IMR-90 (cell line): ENCODE measurements at places on chromosomes 4 and X.

GRCh38 chr4:76401654-76402053, 19.3 kb downstream of the CCDC158 start:
- DNase-seq = no peak

- no peak for DNase-seq
These were observed 123.3 kb downstream of the SLC10A7 start for GRCh38 chr4:146398404-146398803.

DNA sequence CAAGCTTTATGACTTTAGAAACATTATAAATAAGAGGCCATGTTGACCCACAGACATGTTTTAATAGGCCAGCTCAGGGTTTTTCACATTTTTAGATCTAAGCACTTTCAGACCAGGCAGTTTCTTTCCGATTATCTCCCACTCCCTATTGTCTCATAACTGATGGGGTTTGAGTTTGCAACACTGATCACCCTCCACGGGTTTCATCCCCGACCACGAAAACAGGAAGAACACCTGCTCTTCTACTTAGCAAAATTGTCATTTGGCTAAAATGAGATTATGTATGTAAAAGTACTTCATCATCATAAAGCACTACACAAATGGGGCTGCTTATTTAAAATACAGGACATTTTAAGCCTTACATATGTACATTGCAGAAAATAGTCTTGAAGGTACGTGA, 407.9 kb downstream of the HNRNPD start:
- no peak for DNase-seq

DNA sequence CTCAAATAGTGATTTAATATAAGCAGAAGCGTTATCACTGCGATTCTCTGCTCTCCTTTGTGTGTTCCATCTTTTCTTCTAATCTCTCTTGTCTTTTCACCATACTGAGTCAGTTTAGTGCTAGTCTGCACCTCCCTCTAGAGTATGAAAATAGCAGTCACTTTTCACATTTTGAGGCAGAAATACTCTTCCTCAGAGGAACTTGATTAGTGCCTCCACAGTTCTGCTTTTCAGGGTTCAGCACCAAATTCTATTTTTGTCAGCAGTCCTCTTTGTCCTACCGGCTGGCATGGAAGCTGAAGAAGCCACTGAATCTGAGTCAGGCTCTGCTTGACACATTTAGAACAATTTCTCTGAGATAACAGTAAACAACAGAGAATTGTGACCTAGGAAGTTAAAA, 49.7 kb upstream of the ANKRD17 start:
- peak; percentile 61 for DNase-seq

DNA sequence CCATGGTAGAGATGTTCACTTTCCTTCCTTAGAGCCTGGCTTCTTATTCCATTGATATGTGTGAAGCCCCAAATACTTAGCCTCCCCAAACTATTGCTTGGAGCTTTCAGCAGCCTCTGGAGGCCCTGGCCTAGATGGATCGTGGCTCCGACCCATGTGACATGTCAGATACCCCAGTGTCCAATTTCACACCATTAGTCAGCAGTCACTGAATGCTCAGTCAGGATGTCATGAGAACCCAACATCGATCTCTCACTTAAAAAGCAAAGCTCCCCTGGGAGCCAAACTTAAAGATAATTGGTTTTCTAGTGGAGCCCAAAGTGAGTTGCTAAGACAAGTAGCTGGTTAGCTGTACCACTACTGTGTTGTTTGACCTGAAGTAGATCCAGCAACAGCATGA, 41.6 kb upstream of the IGSF1 start:
- no peak for DNase-seq

- no peak for DNase-seq
These were observed 640.1 kb downstream of the ARAP2 start for GRCh38 chr4:35604252-35604651.

DNA sequence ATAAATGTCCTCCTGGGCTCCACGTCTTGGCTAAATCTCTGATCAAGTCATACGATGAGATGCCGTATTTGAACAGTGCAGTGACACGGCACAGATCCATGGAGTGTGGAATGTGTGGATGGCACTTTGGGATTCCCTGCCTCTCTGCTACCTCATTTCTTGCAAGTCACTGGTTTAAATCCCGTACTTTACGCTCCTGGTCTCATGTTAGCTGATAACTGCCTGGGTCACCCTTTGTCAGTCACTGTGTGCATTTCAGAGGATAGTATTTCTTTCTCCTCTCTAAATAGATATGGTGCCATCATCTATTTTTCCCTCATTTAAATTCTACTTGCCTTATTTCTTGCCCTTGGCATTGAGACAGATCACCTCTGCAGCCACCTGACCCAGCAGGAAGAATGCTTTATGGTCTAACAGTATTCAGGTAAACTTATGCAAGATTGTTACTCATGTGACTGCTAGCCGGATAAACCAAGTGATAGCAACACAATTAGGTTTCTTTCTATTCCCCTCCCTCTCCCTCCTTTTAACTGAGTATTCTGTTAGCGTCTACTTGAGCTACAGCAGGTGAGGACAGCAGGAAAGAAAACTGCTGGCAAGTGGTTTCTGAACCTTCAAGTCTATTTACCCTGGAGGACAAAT, 2.8 kb downstream of the EGF start:
- DNase-seq = no peak

DNA sequence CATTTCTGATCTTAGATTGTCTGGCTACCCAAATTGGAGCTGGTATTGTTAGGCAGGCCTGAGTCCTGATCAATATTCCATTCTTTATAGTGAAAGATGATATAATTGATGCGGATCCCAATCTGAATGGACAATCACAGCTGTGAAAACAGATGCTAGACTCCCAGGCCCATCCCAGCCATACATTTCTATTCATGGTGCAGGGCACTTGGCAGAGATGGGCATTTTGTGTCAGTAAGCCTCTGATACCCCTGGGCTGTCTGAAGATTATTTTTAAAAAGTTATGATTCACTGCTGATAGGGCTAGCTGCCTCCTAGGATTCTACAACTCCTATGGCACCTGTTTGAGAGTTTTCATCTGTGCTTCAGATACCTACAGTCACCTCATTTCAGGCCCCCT, 61.2 kb upstream of the TSPAN7 start:
- DNase-seq = no peak

- DNase-seq = no peak
These were observed 346.5 kb upstream of the FMR1 start for GRCh38 chrX:147565237-147565636.

GRCh38 chr4:41192136-41192535, 22.2 kb downstream of the APBB2 start:
- DNase-seq = peak; percentile 33

GRCh38 chrX:10929747-10930146, 181.4 kb upstream of the HCCS start:
- DNase-seq = peak; percentile 19

DNA sequence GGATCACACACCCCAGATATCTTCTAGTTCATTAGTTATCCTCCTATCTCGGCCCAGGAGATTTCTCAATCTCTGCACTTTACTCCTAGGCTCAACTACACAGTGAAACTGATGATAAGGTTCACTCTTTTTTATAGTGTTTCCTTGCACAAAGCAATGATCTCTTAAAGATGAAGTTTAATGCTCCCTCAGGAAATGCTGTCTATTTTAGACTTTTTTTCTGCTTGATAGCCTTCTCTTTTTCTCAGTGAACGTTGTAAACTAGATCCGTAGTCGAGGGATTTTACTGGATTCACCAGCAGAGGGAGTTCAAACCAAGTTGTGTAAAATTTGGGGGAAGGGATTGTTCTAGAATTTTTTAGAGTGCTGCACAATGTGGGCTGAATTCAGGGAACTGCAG, 269.6 kb downstream of the GBA3 start:
- DNase-seq = peak; percentile 4

DNA sequence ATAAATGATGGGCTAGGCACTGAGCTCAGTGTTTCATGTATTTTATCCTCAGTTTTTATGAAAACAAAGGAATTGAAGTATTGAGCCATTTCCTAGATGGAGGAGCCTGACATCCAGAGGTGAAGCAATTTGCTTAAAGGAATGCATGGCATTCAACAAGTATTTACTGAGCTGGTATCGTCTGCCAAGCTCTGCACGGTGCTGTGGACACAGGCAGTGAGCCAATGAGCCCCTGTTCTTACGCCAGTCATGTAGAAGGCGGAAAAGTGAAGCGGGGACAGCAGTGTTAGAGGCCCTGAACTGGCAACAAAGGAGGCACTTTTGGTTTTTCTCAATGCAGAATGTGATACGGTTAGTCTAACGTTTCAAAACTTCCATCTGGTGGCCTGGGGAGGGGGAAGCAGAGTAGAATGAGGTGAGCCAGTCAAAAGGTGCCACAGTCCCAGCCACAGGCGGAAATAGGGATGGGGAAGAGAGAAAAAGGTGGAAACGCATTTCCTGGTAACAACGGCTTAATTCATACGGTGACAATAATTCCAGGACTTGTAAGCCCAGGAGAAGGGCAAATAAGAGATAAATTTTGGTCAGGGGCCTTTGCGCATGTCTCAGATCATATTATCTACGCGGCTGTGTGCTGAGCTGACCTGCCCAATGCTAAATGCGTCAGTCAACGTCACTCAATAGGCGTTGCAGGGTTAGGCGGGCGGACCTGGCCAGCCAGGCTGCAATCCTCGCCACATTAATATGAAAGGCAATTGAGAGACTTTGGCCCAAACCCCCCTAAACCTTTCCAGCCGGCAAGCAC, 133.9 kb downstream of the AFAP1 start:
- peak; percentile 95 for DNase-seq

- peak; percentile 2 for DNase-seq
These were observed 63.5 kb upstream of the ARHGAP36 start for GRCh38 chrX:130994671-130995070.

DNA sequence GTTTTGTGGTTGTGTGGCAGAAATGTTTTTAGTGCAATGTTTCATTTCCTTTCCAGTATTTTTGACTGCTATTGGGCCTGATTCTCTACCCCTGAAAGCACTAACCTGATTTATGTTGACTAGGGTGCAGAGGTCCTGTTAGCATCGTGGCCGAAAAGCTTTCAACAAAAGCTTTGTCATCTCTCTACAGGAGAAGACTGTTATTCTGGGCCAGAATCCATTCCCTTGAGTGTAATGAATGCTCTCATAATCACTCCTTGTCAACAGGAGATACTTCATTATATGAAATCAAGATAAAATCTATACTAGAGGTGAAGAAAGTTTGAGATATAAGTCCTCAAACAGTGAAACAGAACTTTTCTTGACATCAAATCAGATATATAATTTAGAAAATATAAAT, 195.5 kb downstream of the ZNF330 start:
- peak; percentile 31 for DNase-seq

- DNase-seq = no peak
These were observed 241.2 kb downstream of the BCOR start for GRCh38 chrX:39856472-39857121.

- DNase-seq = peak; percentile 21
These were observed 143.8 kb downstream of the FANCB start for GRCh38 chrX:14729058-14729457.
